Motor neuron (in vitro differentiated cells): ENCODE measurements at places on chromosomes 6 and 20. TPM values are rescaled to one million over a fixed set of nuclear protein-coding genes. Genes with fewer than 3 reads are reported as not detected.

The EDN1 gene
- total RNA-seq: 4.1 and 5.8 TPM in 2 replicates

The RCAN2 gene
- 0.27 and 2.6 TPM in 2 replicates for total RNA-seq

DNA sequence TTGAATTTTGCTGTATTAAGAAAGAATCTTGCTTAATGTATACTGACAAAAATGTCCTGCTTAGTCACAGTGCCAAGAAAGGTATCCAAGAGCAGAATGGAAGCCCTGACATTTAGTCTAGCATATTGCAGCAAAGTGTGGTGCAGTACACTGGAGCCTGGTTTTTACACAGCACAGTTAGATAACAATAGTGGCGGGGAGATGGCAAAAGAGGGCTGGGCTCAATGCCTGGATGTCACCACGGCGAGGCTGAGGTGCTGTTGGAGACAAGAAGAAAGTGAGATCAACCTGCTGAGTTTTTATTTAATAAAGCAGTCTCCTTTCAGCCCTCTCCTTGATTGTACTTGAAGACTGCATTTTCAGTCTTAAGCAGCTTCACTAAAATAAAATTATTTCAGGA, 426.0 kb downstream of the LMBRD1 start:
- ATAC-seq: no peak

The NTSR1 gene
- 1.3 TPM in 2 replicates for total RNA-seq

DNA sequence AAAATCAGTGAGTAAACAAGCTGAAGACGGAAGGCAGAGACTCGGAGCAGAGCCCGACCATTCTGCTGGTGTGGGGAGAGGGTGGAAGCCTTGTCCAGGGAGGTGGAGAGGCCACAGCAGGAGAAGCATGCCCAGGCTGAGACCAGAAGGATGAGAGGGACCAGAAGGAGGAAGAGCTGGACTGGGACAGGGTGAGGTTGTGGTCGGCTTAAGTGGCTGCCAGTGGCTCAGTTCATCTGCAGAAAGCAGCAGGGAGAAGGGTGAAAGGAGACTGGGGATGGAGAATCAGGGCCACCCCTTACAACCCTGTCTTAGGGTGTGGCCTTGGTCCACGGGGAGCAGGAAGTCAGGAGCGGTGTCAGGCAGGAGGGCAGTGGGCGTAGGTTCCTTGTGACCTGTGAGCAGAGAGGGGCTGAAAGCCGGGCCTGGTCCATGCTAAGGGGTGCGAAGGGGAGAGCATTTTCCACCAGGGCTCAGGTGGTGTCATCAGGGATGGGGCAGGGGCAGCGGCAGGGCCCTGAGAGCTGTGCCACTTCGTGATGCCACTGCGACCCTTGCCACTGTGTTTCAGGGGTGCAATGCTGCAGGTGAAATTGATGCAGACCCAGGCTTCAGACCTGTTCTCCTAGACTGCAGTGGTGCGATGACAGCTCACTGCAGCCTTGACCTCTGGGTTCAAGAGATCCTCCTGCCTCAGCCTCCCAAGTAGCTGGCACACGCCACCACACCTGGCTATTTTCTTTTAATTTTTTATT, 81.1 kb downstream of the TTLL2 start:
- no peak for ATAC-seq

- ATAC-seq: no peak
Measured at GRCh38 chr6:107314531-107314939, 144.8 kb downstream of the PDSS2 start.

GRCh38 chr20:45095805-45096238, 5.1 kb downstream of the KCNS1 start:
- no peak for ATAC-seq

GRCh38 chr20:57347393-57347792, 3.7 kb upstream of the RAE1 start:
- no peak for ATAC-seq

The LAMP5 gene
- 0.38 TPM in 1 of 2 replicates, not detected in the other for total RNA-seq

DNA sequence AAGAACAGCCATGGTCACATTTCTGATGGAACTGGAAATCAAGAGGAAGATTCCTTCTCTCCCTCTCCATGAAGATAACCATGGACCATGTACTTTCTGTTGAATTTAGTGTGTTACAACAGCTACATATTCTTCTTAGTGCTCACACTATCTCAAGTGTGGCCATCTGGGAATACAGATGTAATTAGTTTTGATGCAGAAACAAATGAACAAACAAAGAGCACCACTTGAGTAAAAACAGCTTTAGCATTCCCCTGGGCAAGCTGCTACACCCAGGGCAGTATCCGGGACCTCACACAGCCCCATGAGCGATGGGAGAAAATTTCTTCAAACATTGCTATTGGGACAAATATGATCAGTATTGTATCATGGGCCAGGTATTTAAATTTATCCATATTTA, 75.2 kb downstream of the RAMACL start:
- ATAC-seq: no peak

- ATAC-seq: no peak
Measured at GRCh38 chr20:831251-831650, 2.3 kb upstream of the FAM110A start.

GRCh38 chr6:170454512-170455285, 98.4 kb downstream of the PSMB1 start:
- ATAC-seq: no peak

GRCh38 chr6:144578385-144579350, 293.5 kb downstream of the UTRN start:
- no peak for ATAC-seq

The ENPP3 gene
- total RNA-seq: 0.49 and 0.62 TPM in 2 replicates

DNA sequence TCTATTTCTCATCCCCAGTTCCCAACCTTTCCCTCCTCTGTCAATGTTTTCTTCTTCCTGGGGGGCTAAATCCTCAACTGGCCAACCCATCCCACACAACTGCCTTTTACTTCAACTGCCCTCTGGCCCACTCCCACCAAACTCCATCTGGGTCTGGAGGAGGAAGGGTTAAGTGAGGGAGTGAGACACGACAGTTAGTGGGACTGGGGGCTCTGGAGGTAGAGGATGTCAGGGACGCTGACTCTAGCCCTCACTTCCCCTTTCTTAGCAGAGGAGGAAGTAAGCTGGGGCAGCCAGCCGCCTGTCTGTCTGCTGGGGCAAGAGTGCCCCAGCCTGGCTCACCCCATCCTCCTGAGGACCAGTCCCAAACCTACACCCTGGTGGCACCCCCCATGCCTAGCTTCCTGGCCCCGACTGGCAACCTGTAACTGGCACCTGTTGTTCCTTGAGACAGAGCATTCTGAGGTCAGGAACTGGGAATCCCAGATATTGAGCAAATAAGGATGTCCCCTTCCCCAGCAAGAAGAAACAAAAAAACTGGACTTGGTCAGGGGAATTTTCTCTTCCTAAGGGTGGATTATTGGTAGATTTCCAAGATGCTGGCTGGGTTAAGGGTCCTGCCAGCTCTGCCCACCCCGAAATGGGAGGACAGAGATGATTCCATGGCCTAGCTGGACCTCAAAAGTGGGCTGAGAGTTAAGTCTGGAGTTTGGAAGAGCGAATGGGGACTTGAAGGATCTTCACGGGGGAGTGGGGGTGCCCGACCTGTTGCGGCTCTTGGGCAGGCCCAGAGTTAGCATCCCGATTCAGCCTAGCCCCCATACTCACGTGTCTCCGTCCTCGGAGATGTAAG, 971 bp downstream of the NFKBIE start:
- no peak for ATAC-seq

The TP53RK gene
- total RNA-seq: 23.3 and 25.4 TPM in 2 replicates

- no peak for ATAC-seq
Measured at GRCh38 chr6:28751514-28751913, 172.3 kb downstream of the TRIM27 start.

DNA sequence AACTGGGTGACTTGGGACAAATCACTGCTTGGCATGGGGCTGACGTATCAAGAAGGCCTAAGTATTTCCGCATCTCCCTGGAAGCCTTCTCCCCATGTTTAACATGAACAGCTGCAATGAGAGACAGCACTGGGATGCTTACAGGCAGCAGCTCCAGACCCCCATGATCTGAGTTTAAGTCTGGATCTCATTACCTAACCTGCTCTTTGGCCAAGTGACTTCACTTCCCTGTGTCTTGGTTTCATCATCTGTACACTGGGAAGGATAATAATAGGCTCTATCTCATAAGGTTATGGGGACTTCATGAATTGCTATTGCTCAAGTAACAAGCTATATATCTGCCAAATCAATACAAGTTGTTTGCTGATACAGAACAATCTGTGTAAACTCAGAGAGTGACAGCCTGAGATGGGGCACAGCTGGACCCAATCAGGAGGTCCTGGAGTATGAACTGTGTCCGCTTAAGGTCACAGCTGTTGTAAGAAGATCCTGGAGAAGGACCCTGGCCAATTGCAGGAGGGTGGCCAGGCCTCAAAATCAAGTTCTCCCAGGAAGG, 56.0 kb downstream of the TGM2 start:
- no peak for ATAC-seq

The FAM217A gene
- total RNA-seq: 0.09 and 0.13 TPM in 2 replicates

- no peak for ATAC-seq
Measured at GRCh38 chr6:119575721-119576120, 226.2 kb upstream of the MAN1A1 start.

The HFE gene
- 0.73 and 0.81 TPM in 2 replicates for total RNA-seq

- ATAC-seq: no peak
Measured at GRCh38 chr6:53349209-53349693, 501 bp upstream of the ELOVL5 start.

DNA sequence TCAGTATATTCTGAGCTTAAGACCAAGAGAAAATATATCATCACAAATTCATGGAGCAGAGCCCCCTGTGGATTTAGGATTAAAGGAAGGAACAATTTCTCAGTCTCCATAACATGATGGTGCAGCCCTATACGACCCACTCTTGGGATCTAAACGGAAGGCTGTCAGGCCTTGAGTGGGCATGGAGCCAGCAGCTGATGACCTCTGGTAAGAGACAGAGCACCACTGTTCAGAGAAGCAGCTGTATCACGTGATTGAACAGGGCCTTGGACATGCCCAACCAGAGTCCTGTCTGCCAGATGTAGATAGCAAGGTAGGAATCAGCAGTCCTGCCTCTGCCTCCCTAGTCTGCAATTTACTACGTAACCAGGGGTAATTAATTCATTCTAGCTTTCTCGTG, 259.4 kb upstream of the POU3F2 start:
- no peak for ATAC-seq

DNA sequence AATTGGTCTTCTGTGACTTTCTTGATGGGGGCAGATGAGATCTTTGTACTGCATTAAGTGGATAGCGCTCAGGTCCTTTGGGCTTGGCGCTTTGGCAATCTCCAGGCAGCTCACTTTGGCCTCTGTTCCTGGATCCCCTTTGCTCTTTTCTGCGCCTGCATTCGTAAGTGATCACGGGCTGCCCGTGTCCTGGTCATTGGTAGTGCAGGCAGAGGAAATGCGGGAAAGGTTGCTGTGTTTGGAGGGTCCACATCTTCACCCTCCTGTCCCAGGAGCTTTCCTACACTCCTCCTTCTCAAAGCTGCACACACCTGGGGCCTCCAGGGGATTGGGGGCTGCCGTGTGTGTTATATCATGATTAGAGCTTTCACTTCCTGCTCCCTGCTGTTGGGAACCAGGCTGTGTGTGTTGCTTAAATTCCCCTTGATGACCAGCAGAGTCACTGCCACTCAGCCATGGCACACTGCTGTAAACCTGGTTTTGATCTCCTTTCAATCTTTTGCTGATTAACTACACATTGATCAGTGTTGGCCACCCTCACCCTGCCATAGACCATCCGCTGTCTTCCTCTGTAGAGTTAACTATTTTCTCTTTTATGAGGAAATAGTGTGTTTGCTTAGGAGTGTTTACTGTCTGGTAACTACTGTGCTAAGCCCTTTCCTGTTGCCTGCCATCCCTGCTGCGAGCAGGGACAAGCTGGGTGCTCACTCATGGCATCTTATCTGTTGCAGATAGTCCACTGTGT, 13.0 kb upstream of the SNHG17 start:
- no peak for ATAC-seq

DNA sequence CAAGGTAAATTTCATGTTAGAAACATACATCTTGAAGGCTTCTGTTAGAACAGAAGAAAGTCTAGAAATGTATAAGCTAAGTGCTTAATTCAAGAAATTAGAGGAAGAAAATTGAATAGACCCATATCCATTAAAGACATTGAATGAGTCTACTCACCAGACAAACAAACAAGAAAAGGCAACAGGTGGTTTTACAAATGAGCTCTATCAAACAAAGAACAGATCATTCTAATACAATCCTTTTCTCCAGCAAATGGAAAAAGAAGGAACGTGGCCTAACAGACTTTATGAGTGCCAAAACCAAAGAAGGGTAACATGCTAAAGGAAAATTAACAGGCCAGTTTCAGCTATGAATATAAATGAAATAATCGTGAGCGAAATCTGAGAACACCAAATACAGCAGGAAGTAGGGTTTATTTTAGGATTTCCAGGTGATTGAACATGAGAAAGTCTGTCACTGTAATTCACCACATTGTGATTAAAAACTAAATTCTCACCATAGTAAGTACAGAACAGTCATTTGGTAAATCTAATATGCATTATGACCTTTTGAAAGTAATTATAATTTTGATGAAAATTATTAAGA, 22.6 kb downstream of the MTHFD1L start:
- no peak for ATAC-seq

The USP49 gene
- total RNA-seq: 11.6 and 14.8 TPM in 2 replicates

DNA sequence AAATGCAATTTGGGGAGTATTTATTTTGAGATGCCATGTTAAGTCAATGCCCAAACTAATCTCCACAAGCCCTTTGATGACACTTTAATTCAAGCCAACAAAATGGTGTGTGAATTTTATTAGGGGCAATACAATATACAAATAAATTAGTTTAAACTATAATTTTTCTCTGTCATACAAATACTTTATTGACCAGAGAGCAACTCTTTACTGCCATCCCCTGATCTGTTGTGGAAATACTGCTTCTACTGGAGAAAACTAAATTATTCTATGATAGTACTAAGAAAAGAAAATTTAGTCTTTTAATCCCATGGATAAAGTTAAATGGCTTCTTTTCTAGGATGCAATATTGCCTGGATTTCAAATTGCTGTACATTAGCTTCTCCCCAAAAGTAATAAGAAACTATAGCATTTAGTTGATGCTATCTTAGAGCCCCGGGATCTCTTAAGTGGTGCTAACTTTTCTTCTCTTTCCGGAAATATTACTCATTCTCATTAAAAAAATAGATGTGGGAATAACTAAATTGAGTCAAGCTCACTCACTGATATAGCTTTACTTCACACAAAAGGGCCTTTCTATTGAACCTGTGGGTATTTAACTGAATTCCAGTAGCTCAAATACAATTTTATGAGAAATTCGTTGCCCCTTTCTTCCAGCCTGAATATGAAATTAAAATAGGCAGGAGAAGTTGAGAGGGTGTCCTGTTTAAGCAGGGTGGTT, 49.2 kb downstream of the SMPDL3A start:
- no peak for ATAC-seq

DNA sequence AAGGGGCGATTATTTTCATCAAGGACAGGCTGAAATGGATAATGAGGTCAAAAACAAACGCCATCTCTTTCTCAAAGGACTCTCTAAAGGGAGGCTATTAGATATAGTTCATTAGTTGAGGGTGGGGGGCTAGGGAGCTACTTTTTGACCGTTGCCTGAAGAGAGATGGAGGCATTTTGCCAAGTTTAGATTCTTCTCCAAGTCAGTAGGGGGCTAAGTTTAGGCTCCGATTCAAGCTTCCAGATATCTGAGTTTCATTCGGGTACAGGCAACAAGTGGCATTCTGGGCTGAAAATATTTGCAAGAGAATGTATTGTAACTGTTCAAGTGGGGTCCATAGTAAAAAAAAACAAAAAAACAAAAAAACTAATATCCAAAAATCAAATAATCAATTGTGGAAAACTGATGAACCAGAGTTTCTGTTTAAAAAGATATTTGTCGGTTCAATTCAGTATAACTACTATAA, 43.4 kb upstream of the PIM1 start:
- ATAC-seq: no peak

The CDH26 gene
- 0.43 and 0.63 TPM in 2 replicates for total RNA-seq

- no peak for ATAC-seq
Measured at GRCh38 chr6:100657678-100658330, 193.1 kb upstream of the SIM1 start.

- no peak for ATAC-seq
Measured at GRCh38 chr20:59938221-59938620, 1.9 kb downstream of the PPP1R3D start.
